Posterior cingulate gyrus (tissue), 11 donors: ENCODE measurements at places on chromosomes 4 and X.

DNA sequence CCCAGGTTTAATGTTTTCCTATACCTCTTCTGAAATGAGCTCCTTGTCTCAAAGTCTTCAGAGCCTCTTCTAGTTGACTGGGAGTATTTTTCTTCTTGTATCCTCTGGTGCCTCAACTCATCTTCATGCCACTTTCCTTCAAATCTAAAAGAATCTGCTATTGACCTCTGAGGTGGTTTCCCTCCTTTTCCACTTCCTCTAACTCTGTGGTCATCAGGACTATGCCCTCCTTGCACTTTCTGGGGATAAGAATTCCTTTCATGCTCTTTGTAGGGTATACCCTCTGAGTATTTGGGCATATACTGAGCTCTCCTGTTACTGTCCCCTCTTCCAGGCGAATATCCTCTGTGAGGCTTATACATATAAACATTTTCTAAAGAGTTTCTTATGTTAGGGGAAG lies 24.8 kb downstream of the BCLAF3 start:
- DNase-seq: no peak

DNA sequence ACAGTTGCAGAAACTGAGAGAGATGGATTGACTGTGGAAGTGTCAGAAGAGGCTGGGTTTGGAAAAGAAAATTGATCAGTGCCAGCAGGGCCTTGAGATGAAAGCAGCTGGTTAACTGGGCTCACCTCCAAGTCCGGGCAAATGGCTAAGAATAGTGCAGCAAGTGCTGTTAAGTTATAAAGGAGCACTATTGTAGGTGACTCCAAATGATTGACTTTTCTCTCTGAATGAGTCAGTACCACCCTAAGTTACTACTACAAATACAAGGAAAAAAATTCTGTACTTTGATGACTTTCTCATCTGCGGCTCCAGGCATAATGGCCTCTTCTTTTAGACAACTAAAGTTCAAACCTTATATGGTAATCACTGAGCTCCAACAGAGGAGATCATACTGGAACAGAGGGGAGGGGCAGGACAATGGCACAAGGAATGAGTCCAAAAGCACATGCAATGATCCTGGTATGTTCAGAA lies 733.4 kb upstream of the INTU start:
- DNase-seq: no peak

- peak; percentile 43 for DNase-seq
Measured at GRCh38 chrX:4547213-4547836, 833.9 kb upstream of the PRKX start.

DNA sequence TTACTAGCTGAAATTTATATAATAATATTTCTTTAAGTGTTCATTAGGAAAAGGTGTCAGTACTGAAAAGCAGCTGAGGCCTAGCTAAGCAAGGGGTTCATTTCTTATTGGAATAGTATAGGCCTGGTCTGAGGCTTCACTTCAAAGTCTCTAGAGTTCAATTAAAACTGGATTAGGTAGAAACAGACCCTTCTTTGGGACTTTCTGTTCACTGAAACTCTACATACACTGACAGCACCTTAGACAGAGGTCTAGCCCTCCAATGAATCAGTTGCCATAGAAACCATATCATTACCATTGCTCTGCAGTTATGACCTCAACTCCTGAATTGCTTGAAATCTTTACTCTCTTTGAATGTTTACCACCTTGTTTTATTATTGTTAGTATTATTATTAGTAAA lies 86.4 kb upstream of the MAB21L2 start:
- no peak for DNase-seq

GRCh38 chrX:153974726-153975286 lies 2.3 kb downstream of the TMEM187 start:
- no peak for DNase-seq

DNA sequence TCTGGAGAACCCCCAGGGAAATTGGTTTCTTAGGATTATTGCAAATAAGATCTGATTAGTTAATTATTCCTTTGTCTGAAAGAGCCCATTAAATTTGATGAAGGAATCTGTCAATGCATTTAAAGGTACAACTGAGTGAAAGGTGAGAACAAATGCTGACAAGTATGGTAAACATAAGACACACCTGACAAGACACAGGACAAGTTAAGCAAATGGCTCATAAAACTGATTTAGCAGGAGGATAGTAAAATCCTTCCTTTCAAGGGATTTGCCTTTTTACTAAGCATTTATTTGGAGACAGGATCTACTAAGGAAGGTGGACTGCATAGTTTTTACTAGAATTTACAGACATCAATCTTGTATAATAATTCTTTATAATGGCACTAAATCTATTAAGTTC lies 553.9 kb downstream of the SPRY1 start:
- no peak for DNase-seq

DNA sequence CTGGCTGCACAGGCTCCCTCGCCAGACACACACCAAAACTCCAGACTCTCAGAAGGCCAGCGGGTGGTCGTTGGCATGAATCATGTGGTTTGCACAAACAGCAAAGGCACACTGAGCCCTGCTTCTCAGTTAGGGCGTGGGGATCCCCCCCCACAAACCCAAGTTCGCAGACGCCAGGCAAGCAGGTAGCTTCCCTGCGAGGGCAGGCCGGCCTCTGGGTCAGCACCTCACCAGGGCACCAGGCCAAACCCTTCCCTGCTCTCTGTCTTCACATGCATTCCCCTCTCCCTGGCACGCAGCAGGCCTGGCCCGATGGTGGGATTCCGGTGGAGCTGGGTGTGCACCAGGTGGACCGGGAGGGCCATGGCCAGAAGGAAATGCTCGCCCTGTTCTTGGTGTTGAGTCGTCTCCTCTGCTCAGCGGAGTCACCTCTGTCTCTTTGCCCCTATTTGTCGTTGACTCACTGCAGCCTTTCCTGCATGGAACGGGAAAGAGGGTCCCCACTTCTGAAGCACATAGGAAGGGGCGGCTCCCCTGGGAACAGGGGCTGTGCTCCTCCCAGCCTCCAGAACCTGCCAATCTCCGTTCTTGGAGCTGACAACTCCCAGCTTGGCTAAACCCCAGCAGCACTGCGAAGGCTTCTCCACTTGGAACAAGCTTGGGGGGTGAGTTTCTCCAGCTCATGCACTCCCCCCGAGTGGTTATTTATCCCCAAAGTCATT lies 51.4 kb downstream of the SORCS2 start:
- no peak for DNase-seq

DNA sequence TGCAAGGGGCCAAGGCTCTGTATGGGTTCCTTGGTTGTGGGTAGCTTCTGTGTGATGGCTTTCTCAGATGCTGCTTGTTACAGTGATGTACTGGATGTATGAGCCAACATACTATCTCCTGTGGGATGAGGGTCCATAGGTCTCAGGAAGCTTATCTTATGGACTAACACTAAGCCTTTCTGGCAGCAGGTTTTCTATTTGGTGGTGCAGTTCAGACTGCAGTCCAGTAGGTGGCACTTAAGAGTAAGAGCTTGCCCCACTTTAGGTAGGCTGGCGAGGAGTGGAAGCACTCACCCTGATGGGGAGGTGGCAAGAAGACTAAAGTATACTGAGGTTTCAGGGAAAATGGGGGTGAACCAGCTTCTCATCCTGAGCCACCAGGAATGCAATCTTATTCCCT lies 306.7 kb upstream of the MAOA start:
- no peak for DNase-seq

DNA sequence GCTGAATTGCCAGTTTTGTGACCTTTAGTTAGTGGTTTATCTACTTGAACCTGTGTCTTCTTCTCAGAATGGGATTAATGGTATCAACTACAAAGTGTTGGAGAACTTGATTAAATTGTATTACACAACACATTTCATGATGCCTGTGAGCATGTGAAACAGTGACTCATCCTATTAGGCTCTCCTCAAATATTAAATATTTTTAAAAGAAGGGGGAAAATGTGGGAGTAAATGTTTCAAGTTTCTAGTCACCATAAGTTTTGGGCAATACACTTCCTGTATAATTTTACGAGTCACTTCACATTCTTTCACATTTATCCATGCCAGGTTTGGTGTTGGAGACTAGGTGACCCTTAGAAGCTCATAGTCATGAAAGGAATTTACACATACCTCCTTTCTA lies 147.0 kb downstream of the HS3ST1 start:
- DNase-seq: no peak

GRCh38 chr4:3689576-3690550 lies 76.3 kb upstream of the ADRA2C start:
- DNase-seq: peak; percentile 86

DNA sequence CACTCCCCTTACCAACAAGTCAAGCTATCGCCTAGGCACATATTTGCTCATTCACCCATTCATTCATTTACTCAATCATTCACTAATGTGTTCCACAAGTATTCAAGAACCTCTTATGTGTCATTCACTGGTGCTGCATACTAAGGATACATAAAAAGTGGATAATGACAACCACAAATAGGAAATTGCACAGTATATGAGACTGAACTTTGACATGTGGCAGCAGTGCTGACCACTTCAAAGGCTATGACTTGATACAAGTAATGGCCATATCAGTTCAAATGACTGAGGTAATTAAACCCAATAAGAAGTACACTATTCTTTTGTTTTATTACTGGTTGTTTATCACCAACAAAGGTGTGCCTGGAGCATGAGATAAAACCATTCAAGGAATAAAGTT lies 282.5 kb downstream of the KLHL13 start:
- no peak for DNase-seq

GRCh38 chr4:37324546-37324945 lies 80.0 kb downstream of the NWD2 start:
- no peak for DNase-seq

GRCh38 chr4:72209600-72209999 lies 177.8 kb downstream of the NPFFR2 start:
- DNase-seq: no peak

GRCh38 chrX:45851434-45851991 lies 650.8 kb upstream of the DIPK2B start:
- DNase-seq: peak; percentile 8

GRCh38 chrX:111568354-111568753 lies 56.9 kb downstream of the SERTM2 start:
- DNase-seq: no peak

DNA sequence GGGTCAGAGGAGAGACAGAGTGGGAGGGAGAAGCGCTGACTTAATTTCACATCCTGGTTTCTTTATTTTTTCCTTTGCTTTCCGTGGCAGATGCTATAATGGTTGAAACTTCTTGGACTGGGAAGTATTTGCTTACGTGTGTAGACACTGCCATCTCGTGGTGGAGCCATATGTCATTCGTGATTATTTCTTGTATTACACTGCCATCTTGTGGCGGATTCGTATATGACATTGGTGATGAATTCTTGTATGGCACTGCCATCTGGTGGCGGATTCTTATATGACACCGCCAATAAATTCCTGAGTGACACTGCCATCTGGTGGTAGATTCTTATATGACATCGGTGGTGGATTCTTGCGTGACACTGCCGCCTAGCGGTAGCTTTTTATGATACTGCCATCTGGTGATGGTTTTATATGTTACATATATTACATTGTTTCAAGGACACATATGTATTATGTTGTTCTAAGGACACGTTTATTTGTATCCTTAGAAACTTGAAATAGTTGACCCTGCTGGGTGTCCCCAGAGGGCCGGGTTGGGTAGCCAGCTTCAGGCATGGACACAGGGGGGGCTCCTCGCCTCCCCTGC lies 37.3 kb upstream of the CLCN4 start:
- DNase-seq: no peak

DNA sequence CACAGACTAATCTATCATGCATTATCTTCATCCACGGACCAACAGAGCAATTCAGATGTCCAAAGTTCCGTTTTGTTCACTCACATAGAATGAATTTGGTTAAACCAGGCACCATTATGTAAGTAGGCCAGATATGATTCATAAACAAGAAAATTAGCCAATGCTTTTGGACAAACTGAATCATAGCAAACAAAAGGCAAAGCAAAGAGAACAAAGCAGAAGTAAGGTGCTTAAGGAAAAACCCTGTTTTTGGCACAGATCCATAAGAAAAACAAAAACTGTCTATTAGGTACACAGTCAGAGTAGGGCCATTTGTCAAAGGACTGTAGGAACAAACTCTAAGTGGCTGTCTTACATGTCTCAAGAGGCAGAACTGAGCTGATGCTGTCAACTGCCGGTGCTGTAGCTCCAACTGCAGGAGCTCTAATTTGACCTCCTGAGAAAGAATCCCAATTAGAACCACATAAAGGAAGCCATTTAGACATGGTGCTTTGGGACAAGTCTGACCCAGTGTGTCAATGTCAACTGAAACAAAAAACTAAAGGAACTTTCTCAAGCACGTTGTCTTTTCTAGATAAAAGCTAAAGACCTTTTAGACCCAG lies 146.7 kb downstream of the COL25A1 start:
- no peak for DNase-seq

DNA sequence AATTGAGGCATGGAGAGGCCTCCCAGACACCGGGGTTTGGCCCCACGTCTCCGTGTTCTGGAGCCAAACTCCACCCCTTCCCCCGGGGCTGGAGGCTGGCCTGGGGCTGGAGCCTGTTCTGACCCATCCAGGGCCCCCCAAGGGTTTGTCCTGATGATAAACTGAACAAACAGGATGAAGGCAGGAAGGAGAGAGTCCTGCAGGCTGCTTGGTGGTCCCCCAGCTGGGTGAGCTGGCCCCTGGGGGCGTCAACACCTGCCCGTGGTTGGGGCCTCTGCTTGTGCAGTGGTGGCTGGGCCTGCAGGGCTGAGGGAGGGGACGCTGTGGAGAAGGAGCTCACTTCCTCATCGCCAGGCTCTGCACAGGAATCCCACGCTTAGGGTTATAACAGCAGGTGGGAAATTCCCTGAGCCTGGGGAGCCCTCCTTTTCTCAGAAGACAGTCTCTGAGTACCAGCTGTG lies 2.3 kb downstream of the SH3TC1 start:
- DNase-seq: no peak

DNA sequence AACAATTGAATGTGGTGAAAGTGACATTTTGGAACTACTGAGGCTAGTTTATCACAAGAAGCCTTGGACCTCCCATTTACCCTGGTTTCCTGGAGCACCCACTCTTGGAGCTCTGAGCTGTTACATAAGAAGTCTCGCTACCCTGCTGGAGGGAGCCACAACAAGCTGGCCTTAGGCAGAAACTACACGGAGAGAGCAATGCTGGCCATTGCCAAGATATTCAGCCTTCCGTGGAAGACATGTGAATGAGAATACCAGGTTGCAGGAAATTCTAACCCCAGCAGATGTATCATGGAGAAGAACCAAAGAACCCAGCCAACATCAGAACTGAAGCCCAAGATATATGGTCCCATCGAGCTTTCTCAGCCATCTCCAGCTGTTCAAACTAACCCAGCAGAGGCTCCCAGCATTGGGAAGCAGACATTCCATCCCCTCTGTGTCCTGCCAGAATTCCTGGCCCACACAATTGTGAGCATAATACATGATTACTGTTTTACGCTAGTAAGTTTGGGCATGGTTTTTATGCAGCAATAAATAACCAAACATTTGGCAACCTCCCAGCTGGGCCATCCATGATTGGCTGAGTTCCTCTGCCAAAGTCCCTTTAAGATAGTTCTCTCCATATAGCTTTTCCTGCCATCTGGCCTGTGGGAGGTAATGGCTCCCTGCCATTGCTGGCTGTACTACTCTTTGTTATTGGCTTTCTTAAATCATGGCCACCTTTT lies 17.9 kb upstream of the PDE5A start:
- peak; percentile 64 for DNase-seq

GRCh38 chrX:111447298-111447697 lies 35.3 kb upstream of the DCX start:
- no peak for DNase-seq
